ENCODE measurements at places on chromosomes 5 and 9.

GRCh38 chr5:129631961-129632360 is 115.9 kb upstream of the MINAR2 start:
- H3K4me3 ChIP-seq, result no peak overlapping the region
- no peak overlapping the region for H3K27ac ChIP-seq
- peaks cover 4% of the 10 kb centered on the region for H3K4me1 ChIP-seq
- DNase-seq, result no peak

DNA sequence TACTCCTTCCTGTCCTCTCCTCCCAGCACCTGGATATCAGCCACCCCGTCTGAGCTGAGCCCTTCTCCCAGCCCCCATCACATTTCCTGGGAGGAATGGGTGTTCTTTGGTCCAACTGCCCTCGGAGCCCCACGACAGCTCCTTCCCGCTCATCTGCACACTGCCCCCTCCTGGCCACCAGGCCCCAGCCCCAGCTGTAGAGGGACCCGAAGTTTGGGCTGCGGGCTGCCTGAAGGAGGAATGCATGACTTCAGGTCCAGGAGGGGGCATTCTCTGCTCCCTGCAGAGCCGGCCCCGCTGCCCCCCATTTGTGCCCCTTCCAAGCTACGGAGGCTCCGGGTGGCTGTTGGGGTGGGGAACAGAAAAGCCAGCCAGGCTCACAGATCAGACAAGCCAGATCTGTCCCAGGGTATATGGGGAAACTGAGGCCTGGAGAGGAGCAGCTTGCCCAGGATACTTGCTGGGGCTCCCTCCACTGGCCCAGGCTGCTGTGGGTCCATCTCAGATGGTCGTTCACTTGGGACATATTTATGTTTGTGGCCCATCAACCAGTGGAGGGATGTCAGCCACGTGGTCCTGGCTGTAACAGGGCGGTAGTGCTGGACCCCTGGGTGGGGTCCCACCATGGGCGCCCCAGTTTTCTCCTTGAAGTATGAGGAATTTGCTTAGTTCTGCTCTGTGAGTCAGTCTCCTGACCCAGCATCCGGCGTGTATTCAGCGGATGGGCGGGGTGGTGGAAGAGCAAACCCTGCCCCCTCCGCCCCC is 33.1 kb downstream of the DAB2IP start:
- H3K4me3 ChIP-seq, result no peak overlapping the region
- no peaks in the 10 kb centered on the region for H3K4me1 ChIP-seq
- H3K27ac ChIP-seq, result no peak overlapping the region
- H3K27me3 ChIP-seq, result no peaks in the 10 kb centered on the region

DNA sequence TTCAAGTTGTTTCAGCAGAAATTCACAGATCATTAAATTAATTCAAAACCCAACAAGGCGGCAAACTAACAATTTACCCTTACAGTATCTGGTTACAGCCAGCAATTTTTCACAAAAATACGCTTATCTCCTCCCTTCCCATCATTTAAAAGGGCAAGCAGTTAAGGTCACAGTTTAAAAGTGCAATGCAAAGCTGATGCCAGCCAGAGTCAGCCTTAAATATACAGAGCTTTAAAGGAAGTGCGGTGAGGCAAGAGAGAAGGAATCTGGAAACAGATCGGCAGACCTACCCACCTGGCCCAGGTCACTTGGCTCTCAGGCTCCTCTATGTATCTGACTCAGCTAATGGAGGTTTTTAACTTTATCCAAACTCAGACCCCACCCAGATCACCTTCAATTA is 31.0 kb downstream of the EPB41L4A start:
- H3K4me1 ChIP-seq, result peaks cover 15% of the 10 kb centered on the region
- no peaks in the 10 kb centered on the region for H3K36me3 ChIP-seq
- H3K4me3 ChIP-seq, result no peak overlapping the region
- H3K27me3 ChIP-seq, result no peaks in the 10 kb centered on the region

- no peaks in the 10 kb centered on the region for H3K27me3 ChIP-seq
- no peak overlapping the region for H3K27ac ChIP-seq
- no peak for DNase-seq
Observed at GRCh38 chr5:132478366-132478871, 12.2 kb downstream of the IRF1 start.

DNA sequence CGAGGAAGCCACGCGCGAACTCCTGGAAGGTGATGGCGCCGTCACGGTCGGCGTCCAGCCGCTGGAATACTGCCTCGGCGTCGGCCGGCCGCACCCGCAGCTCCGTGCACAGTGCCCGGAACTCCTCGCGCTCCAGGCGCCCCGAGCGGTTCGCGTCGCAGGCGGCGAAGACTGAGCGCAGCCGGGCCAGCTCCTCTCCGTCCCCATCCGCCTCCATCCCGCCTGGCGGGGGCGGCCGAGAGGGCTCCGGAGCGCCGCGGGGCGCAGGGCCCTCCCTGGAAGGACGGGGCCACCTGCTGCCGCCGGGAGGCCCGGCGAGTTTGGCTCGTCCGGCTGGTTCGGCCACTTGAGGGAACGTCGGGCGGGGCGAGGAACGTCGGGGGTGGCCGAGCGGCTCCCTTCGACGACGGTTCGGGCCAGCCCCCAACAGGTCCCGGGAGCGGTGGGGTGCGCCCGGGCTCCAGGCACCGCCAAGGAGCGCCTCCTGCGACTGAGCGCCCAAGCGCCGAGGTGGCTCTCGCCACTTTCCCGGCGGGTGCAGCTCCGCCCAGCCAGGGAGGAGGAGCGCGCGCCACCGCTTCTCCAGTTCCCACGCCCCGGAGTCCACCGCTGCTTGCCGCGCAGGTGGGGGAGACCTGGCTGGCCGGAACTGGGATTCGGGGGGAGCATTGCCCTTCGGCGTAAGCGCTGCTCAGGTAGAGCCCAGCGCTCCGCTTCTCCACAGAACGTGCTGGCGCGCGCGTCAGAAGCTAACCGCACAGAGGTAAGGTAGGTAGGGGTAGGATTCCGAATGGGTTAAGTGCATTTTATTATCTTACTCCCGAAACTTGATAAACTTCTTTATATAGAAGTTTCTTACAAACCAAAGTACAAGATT is at the start of gene RASEF:
RASEF (minus strand) TSS at position 492 of the 877 bp plus-strand sequence; CDS start at position 217, 275 bp downstream.
- no peak for DNase-seq
- H3K27me3 ChIP-seq, result peaks cover 28% of the 10 kb centered on the region
- peak within 1 kb of the TSS; percentile 76 for H3K27ac ChIP-seq
- peaks cover 14% of the 10 kb centered on the region for H3K4me1 ChIP-seq
- H3K36me3 ChIP-seq, result no peaks in the 10 kb centered on the region

DNA sequence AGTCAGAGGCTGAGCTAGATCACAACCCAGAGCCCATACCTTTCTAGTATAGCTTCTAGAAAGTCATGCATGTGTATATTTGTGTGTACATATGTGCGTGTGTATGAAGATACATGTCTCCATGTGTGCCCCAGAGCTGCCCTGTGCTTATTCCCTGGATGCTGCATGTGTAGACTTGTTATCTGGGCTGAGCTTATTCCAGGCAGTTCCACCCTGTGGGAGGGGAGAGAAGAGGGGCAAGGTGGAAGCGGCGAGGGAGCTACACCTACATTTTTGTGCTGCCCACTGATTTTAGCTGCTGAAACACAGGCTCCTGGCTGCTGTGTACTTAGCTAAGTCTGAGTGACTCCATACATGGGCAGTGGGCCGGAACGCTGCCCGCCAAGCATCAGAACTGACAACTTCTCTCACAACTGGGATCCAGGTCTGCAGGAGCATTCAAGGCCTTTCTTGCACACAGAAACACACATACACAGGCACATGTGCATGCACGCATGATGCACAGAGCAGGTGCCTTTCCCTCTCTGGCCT is 38.0 kb upstream of the XPA start:
- H3K27ac ChIP-seq, result no peak overlapping the region
- H3K27me3 ChIP-seq, result peaks cover 12% of the 10 kb centered on the region
- no peaks in the 10 kb centered on the region for H3K36me3 ChIP-seq
- no peak overlapping the region for H3K4me3 ChIP-seq
- H3K4me1 ChIP-seq, result peaks cover under 1% of the 10 kb centered on the region

DNA sequence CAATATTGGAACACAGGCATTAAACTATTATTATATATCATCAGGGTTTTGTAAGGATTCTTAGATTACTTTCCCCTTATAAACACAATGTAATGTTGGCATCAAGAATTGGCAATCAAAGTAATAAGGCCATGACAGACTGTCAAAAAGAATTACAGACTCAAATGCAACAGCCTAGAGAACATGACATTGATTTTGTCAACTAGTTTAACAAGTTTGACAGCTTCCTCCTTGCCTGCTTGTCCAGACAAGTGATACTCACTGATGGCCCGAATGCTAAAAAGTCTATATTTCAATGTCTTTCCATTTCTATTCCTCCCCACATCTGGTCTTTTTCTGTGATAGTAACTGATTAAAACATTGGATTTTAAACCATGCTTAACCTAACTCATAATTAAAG is 6.4 kb upstream of the ANKRD31 start:
- no peak overlapping the region for H3K4me3 ChIP-seq
- peaks cover 14% of the 10 kb centered on the region for H3K4me1 ChIP-seq
- H3K27me3 ChIP-seq, result no peaks in the 10 kb centered on the region
- no peaks in the 10 kb centered on the region for H3K36me3 ChIP-seq

DNA sequence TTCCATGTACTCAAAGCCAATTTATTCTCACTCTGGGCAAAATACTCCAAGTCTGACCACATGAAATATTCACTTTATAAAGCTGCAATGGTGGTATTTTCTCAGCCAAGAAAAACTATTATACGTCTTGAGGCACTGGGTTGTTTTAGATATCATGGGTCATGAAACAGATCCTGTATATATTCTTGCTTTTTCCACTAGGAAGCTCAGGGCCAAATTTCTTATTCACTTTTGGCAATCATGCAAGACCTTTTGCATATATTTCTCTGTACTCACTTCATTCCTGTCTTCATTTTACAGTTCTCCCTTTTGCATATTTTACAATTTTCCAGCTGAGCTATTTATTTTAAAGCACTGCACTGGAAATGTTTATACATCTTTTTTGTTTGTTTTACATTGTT is 49.8 kb downstream of the GABBR2 start:
- H3K36me3 ChIP-seq, result no peaks in the 10 kb centered on the region
- no peaks in the 10 kb centered on the region for H3K27me3 ChIP-seq
- H3K4me1 ChIP-seq, result no peaks in the 10 kb centered on the region

Data from suprapubic skin (tissue), 4 donors.